ENCODE measurements at places on chromosomes 2 and 18. TPM values are rescaled to one million over a fixed set of nuclear protein-coding genes. Genes with fewer than 3 reads are reported as not detected.

Gene PMAIP1
- total RNA-seq: 15.7 TPM

Gene CD8A
- not detected for total RNA-seq

Gene ERFE
- total RNA-seq: 24.2 TPM

Gene DPYSL5
- not detected for total RNA-seq

GRCh38 chr2:49035481-49035880, 118.8 kb downstream of the FSHR start:
- no peak for DNase-seq

DNA sequence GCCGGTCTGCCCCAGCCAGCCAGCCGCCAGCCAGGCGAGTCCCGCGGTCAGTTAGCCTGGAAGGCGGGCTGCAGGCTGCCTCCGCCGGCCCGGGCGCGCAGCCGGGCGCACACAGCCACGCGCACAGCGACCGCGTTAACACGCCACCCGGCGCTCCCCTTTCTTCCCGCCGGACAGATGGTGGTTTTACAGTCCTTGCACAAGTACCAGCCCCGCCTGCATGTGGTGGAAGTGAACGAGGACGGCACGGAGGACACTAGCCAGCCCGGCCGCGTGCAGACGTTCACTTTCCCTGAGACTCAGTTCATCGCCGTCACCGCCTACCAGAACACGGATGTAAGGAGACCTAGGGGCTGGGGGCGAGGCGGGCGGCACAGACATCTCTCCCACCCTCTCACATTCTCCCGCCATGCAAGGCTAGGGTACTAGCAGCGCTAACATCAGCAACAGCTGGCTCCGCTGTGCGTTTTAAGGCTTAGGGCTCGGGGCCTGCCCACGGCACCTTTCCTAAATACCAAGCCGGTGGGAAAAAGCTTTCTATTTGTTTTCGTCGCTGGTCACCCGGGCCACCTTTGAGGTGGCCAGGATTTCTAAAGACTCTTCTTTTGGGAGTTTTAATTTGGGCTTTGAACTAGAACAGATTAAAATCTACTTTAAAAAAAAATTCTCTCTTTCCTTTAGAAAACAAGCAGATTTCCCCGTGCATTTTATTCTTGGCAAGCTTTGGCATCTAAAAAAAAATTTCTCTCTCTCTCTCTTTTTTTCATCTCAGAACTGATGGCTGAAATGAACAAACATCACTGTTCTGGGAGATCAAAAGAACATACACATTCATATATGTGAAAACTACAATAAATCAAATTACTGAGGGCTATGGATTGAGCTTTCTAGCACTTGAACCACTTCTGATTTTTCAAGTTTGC, 2.9 kb downstream of the TBR1 start:
- peak; percentile 21 for DNase-seq

DNA sequence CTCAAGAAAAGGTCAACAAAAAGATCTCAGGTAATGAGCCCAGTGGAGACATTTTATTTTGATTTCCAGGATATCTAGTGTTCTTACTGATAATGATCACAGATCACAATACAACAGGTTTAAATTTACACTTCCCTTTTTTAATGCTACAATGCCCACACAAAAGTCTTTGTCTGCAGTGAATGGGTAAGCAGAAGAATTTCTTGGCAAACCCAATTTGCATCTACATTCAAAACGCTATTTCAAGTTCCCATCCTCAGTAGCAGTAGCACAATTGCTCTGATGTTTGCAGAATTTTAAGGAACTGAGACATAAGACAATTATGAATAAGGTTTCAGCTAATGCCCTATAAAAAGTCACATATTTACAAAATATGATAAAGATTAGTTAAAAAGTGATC, 929.4 kb upstream of the PIK3C3 start:
- DNase-seq: no peak

GRCh38 chr2:68100189-68100588, 37.4 kb upstream of the C1D start:
- DNase-seq: no peak

GRCh38 chr2:172225786-172226185, 123.1 kb upstream of the DLX2 start:
- DNase-seq: no peak

GRCh38 chr2:196440413-196440812, 199.1 kb upstream of the CCDC150 start:
- DNase-seq: peak; percentile 29

Measured in LHCN-M2 (cell line).